Psoas muscle (tissue), 8 donors: ENCODE measurements at places on chromosomes 16 and 17. TPM values are rescaled to one million over a fixed set of nuclear protein-coding genes. Genes with fewer than 3 reads are reported as not detected.

Gene MARCHF10
- not detected for polyA plus RNA-seq

Gene AMZ2
- polyA plus RNA-seq: 105 TPM

Gene ACTG1
- polyA plus RNA-seq: 620 TPM

Gene TEKT1
- not detected for polyA plus RNA-seq

Gene CACNA1H
- 2.3 TPM for polyA plus RNA-seq

Gene SLC5A2
- 0.08 TPM for polyA plus RNA-seq

Gene CDH1
- 0.09 TPM for polyA plus RNA-seq

Gene PERCC1
- not detected for polyA plus RNA-seq

Gene NPW
- not detected for polyA plus RNA-seq

Gene CHST4
- polyA plus RNA-seq: not detected

Gene MRM1
- 18.3 TPM for polyA plus RNA-seq

Gene NGFR
- 0.74 TPM for polyA plus RNA-seq

Gene KRTAP4-4
- polyA plus RNA-seq: not detected

GRCh38 chr17:20157001-20157310 lies 147.8 kb downstream of the SPECC1 start:
- no peak for DNase-seq

- no peak for DNase-seq
Observed at GRCh38 chr16:86322283-86322682, 188.0 kb upstream of the FOXF1 start.

GRCh38 chr17:14469971-14470370 lies 169.1 kb downstream of the HS3ST3B1 start:
- DNase-seq: no peak

DNA sequence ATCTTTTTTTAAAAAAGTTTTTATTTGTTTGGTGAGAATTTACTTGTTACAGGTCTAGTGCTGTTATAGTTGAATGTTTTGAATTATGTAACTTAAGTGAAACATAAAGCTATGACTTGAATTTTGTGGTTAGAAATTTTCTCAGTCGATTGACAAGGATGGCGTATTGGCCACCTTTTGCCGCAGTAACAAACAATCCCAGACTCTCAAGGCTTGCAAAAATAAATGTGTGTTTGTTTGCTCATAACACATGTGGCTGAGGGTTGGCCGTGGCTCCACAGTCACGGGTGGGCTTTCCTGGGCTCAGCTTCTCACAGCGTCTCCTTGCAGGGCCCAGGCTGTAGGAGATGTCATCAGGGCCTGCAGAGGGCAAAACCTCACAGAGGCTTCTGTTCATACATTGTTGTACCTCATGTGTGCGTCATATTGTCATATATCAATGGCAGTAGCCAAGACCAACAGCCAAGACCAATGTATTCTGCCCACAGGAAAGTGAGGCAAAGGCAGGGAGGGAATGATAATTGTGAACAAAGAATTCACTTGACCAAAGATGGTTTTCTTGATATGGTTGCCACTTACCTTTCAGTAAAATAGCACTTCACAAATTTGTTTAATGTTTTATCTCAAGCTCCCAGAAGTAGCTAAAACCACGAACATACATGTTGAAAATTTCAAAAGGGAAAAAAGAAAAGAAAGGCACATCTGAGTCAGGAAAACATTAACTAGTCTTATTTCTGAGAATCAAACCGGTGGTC lies 93.5 kb downstream of the WWOX start:
- DNase-seq: no peak

- DNase-seq: no peak
Observed at GRCh38 chr16:1723450-1724147, 17.6 kb downstream of the MAPK8IP3 start.

DNA sequence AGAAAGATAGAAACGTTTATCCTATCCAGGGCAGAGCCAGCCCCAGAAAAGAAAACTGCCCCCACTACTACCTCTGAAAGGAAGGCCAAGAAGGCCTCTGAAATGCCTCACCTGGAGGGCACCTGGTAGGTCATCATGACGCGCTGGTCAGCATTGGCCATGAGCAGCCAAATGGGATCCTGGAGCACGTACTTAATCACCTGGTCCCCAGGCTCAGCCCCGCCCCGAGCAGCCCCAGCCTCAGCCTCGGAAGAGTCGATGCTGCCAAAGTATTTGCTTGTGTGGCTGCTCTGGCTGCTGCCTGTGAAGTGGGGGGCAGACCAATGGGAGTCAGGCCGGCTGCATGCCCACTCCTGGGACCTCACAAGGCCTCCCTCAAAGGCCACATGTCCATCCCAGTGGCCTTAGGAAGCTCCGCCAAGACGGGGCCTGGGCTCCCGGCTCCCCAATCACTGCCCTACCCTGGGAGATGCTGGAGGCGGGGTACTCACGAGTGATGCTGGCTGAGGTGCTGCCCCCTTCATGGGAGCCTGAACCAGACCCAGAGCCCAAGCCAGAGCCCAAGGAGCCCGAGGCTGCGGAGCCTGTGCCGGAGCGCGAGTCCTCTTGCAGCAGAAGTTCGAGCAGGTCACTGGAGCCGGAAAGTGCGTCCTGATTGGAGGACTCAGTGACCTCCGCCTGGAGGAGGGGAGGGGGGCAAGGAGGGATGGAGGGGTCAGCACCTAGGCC lies 9.9 kb downstream of the PER1 start:
- no peak for DNase-seq

GRCh38 chr17:31581491-31581890 lies 190.0 kb downstream of the RAB11FIP4 start:
- DNase-seq: peak; percentile 69

DNA sequence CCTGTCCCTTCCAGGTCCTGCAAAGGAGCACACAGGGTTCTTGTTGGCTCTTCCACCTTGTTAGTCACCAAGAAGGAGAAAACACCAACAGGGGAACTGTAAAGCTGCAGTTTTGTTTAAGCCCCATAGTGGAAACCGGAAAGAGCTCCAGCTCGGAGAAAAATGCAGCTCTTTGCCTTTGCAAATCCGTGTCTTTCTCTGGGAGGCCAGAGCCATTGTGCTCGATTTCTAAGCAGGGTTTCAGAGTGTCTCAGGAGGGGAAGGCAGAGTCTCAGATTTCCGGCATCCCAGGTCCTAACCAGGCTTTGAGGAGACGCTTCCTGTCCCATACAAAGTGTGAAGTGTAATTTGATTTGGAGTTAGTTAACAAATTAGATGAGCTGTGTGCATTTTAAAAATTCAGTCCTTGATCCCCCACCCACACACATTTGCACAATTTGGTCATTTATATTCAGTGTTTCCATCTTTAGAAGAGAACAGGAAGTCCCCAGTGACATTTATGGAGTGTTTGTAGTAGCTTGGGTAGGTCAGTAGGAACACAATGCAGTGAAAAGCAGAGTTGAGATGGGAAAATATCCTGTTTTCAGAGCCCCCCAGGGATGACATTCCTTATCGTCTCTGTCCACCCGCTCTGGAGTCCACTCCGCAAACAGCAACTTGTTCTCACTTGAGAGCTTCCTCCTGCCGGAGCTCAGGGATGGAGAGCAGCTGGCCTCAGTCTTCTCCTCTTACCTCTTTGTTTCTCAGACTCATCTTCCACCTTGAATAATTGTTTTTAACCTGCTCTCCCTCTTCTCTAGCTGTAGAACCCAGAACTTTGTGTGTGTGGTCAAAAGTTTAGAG lies 331.9 kb downstream of the SEC14L1 start:
- no peak for DNase-seq

DNA sequence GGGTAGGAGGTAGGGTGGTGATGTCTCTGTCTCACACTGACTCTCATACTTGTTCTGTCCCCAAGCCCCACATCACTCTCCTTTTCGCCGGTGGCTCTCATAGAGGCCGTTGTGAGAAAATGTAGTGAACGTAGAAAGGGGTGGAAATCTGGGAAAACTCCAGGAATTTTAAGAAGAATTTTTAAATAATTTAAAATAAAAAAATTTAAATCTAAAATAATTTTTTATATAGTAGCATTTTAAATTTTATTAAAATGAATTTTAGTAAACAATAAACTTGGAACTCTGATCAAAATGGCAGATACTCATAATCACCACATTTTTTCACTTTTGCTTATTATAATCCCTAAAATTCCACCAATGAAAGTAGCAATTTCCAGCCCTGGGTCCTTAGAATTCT lies 473.6 kb upstream of the ZFHX3 start:
- DNase-seq: no peak

- no peak for DNase-seq
Observed at GRCh38 chr17:15042311-15042710, 222.8 kb downstream of the PMP22 start.

DNA sequence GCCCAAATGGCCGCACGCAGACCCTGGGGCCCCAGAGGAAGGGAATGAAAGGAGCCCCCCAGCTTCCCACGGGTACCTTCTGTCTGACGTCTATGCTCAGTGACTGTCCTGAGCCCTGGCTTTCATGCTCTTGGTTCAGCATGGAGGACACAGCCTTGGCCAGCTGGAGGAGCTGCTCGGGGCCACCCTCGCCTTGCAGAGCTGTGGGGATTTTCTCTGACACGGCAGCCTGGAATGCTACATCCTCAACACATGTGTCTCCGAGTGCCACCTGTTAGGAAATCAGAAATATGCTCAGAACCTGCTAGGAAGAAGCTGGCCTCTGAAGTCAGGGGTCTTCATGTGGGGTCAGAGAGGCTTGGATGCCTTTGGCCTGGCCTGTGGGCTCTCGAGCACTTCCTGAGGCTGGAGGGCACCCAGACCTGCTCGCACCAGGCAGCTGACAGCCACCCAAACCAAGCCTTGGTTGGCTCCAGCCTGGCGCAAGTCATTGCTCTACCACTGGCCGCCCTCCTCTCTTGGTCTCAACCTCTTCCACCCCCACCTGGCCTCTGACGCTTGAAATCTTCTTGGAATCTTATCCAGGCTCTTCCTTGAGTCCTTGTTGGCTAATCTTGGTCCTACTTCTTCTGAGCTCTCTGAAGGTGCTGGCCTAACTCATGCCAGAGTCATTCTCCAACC lies 63.7 kb upstream of the BCO1 start:
- no peak for DNase-seq

DNA sequence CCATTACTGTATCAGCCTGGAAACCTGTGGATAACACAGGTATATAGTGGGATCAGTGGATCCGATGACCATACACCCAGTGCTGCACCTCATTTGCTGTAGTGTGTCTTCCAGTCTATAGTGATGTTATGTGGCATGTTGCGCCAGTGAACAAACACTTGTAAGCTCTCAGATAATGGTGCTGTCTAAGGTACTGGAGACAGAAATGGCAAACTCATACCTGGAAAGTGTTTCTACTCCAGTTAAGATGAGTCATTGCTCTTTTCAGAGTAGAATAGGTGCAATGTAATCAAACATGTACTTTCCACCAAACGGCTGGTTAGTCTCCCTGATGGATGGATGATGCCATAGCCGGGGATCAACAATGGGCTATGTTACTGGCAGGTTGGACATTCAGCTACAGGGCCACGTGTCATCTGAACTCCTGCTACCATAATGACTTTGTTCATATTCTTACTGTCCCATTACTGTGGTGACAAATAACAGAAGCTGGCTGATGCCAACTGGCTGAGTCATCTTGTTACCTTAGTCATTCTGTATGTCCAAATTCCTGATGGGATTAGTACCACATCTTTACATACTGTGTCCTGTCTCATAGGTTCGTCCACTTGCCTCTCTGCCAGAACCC lies 6.3 kb downstream of the CCL11 start:
- no peak for DNase-seq

DNA sequence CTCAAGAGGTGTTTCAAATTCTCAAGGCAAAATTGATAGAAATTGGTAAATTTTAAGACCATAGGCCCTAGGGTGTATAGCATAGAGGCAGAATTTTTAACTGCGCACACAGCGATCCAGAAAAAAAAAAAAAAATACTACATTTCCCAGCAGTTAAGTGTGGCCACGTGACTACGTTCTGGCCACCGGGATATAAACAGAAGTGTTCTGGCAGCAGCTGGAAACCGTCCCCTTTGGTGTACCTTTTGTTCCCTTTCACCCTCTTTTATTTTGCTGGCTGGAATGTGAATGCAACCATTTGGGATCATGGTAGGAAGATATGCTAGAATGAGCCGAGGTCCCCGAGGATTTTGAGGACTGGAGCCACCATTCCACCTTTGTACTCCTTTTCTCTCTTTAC lies 52.7 kb upstream of the AKAP1 start:
- DNase-seq: no peak

GRCh38 chr17:81434072-81434471 lies 38.8 kb downstream of the BAHCC1 start:
- DNase-seq: no peak

DNA sequence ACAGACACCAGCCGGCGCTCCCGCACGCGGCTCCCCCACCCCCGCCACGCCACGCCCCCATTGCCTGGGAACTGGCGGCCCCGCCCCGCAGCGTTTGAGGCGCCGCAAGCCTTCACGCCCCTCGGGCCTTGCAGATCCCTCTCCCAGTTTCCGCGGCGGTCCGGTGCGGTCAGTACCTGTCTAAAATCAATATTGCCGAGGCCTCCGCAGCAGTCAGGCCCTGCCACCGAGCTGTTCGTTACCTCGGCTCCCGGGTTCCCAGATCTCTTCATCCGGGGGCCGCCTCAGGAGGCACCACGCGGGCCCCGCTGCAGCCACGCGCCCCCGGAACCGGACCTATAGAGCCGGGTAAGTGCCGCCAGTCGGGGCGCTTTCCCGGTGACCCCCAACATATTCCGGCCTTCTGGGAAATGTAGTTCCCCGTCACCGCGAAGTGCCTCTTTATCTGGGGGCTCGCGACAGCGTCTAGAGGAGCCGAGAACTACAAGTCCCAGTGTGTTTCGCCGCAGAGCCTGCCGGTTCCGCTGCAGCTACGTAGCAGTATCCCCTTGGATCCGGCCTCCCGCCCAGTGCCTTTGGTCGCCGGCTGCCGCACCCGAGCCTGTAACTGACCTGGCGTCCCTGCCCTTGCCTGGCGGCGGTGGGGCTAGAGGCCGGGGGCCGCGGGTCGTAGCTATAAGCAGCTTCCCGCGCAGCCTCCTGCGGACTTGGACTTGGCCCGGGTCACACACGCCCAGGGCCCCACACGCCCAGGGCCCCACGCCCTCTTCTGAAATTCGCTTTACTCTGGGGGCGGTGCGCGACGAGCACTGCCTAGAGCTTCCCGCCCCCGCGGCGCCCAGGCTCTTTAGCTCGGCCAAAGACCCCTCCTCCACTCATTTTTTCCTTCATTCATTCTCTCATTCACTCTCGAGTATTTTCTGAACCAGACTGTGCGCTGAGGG lies at the start of gene PEMT:
PEMT (minus strand) TSS at position 354 of the 944 bp plus-strand sequence; CDS start at position 272, 82 bp downstream.
- peak; percentile 95 for DNase-seq
